Hematopoietic multipotent progenitor cell treated with erythropoietin and hydrocortisone succinate and interleukin-3 and kit ligand, for 4 days (in vitro differentiated cells): ENCODE measurements at places on chromosomes 16 and 17.
A peak's percentile ranks its signal among the peaks of the same experiment; 100 is the strongest.

DNA sequence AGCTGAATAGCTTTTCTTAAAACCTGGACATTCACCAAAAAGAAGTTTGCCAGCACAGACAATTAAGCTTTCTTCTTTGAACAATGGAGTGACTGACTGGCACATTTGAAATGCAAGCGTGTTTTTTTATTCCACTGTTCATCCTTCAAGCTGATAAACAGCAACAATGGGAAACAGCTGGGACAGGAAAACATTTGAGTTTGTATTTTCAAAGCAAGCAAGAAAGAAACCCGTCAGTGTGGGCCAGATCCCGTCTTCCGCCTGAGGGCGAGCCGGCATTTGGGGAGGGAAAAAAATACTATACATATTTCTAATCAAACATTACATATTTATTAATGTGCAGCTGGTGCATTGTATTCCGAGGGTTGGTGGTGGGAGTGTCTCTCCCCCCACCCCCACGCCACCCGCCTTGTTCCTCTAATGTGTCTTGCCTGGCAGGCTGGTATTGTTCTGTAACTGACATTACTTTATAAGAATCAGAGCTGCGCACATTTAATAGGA lies 94.3 kb downstream of the CYLD start:
- DNase-seq = no peak

DNA sequence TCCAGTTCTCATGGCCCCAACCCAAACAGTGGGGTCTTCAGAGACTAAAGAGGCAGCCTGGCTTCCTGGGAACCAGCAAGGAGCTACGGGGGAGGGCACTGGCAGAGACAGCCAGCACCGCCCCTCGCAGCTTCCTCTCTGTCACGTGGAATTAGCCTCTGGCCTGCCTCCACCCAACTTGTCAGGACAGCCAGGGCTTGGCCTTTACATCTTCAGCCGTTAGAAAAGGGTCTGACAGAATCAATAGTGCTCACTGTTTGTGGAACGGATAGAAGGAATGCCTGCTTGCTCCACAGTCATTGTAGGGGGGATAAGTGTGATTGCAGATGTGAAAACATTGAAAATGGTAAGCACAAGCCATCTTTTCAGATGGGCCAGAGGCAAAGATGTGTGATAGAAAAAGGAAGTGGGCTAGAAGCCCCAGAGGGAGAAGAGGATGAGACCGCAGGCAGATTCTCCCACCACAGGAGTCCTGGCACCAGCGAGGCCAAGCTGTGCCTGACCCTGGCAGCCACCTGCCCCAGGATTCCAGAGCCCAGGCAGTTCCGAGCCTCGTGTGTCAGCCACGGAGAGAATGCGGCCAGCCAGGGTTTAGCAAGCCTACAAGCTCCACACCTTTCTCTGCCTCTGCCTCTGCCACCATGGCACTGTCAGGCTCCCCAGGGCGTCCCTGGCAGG lies 18.6 kb downstream of the GRIN2C start:
- peak; percentile 66 for DNase-seq

DNA sequence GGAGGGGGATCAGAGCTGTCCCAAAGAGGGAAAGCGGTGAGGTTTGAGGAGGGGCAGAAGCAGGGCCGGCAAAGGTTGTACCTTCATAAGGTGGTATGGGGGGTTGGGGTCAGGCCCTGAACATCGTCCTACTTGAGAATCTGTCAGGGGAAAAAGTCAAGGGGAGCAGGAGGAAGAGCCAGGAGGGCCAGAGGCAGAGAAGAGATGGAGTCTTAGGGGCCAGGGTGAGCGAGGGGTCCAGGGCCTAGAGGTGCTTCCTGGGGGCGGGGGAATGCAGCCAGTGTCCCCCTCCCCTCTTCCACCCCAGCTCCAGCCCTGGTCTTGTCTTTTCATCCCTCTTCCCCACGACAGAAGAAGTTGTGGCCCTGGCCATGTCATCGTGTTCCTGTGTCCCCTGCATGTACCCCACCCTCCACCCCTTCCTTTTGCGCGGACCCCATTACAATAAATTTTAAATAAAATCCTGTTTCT lies 1.3 kb upstream of the PRRT2 start:
- DNase-seq = no peak

GRCh38 chr16:86499889-86500707 lies 10.2 kb upstream of the FOXF1 start:
- DNase-seq = no peak

- no peak for DNase-seq
Measured at GRCh38 chr17:32385121-32385520, 35.2 kb downstream of the ZNF207 start.

GRCh38 chr17:55410722-55411462 lies 10.7 kb downstream of the MMD start:
- no peak for DNase-seq
